Activated naive CD4-positive, alpha-beta T cell (primary cell): ENCODE measurements at places on chromosomes 5 and 9.

DNA sequence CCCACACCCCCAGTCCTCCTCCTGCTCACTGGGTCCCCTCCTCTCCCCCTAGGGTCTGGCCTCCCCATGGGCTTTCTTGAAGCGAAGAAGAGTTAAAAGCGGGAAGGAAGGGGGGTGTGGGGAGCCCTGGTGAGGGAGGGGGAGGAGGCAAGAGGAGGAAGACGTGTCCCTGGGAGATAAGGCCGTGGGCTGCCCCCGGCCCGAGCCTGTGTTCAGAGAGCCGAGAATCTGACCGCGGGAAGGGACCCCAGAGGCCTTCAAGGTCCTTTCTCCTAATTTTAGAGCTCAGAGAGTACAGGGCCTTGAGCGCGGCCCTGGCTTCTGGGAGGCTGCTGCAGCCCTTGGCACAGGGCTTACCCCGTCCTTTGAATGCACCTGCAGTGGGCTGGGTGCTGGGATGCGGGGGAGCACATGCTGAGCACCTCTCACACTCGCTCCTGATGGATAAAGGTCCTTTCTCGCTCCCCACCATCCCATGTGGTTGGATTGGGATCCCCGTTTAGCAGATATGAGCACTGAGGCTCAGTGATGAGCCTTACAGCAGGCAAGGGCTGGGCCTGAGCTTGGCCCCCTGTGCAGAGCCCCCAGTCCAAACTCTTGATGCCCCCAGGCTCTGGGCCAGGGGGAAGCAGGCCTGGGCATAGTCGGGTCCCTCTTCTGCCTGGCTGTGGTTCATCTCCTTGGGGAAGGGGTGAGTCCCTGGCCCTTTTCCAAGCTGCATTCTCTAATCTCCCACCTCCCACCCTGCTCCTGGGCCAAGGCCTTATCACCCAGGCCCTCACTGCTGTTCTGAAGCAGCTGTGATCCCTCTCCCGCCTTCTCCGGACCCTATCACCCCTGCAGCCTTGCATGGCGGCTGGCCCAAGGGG lies 5.9 kb downstream of the GFI1B start:
- no peak for DNase-seq

- DNase-seq: no peak
Observed at GRCh38 chr9:126320158-126320922, 6.3 kb upstream of the MVB12B start.

GRCh38 chr9:78235256-78235761 lies 566 bp upstream of the CEP78 start:
- no peak for DNase-seq

DNA sequence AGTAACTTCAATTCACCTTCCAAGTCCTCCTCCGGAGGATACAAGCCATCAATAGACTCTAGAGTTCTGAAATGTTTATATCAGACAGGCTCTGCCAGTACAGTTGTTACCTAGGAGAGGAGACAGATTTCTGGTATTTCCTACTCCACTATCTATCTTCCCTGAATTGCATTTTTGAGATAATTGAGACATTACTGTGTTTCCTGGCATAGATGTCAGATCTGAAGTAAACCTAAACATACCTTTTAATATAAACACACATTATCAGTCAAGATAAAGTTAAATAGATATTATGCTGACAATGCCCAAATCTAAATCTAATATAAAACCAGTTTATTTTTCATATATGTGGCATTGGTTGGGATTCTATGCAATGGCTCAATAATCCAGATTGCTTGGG lies 8.2 kb upstream of the TYRP1 start:
- DNase-seq: no peak

GRCh38 chr9:72044095-72044494 lies 16.3 kb downstream of the C9orf57 start:
- no peak for DNase-seq

DNA sequence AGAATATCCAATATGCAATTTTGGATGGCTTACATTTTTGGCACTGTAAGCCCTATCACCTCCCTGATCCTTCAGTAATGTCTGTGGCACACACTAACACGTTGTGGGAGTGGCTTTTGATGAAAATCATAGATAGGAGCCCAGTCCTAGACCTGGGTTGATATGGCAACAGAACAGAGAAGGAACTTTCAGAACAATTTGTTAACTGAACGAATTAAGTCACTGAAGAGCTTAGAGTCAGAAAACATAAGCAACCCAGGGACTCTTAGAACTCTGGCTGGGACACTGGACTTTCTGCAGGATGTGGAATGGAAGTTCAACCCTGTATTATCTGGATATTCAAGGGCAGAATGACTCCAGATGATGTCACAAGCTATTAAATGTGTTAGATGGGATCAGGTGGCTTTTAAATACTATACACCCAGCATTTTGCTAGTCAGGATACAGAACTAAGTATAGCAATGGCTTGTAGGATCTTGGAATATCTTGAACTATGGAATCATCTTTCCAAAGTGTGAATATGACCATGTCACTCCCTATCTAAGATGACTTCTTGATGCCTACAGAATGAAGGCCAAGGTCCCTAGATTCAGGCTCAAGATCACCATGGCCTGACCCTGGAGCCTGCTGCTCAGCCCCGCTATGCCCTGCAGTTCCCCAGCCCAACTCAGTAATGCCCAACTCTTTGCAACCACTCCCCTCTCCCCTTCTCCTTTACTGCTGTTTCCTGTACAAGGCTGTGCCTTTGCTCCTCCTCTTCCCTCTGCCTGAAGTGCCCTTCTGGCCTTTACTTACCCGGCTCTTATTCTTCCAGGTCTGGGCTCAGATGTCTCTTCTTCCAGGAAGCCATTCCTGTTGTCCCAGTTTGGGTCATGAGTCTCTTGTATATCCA lies 42.8 kb downstream of the VLDLR start:
- no peak for DNase-seq

- DNase-seq: no peak
Observed at GRCh38 chr9:31730398-31730797, 654.0 kb upstream of the ACO1 start.

- DNase-seq: no peak
Observed at GRCh38 chr9:71863631-71864030, 47.4 kb downstream of the ABHD17B start.
